ENCODE measurements at places on chromosomes 4 and X. TPM values are rescaled to one million over a fixed set of nuclear protein-coding genes. Genes with fewer than 3 reads are reported as not detected.

DNA sequence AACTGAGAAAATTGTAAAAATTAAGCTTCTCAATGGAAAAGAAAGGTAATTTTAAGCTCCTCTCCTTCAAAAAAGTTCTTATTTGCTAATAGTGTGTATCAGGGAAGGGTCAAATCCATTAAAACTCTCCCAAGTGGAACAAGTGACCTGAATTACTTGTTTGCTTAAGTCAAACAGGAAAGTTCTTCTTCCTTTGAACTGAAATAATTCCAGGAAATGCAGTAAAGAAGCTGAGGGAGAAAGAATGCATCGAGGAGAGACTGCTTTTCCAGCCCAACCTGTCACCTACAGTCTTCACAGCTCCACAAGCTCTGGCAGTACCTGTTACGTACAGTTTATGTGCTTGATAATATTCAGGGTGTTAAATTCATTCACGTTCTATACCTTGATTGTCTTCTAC lies 131.1 kb downstream of the KLHL8 start:
- DNase-seq, result no peak

ZCCHC13 gene
- not detected for total RNA-seq

DNA sequence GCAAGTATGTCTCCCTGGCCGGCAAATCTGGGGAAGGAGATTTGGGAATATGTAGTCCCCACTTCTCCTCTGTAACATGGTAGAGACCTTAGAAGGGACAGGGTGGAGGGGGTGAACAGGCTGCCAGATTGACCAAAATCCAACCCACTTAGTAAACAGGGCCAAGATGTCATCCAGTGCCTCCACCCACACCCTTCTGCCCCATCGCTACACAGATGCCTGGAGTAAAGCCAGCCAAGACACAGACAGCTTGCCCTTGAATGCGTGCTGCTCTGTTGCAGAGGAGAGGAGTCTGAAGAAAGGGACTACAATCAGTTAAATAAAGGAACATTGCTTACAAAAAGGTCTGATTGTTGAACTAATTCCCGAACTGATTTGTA lies 160.1 kb upstream of the LDB2 start:
- DNase-seq, result no peak

DNA sequence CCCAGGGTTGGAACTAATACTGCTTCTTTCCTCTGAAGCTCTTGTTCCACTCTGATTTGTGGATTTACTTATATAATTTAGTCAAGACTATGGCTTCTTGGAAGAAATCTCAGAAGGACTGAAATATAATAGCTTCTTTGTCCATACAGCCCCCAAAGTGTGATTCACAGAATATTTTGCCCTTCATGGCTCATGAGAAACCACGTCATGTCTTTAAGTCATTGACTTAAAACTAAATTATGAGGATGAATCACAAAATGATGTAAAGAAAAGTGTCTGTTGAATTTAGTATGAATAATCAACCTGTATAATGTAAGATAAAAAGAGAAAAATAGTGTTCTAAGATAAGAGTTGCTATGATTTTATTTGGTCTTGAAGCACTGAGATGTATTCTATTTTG lies 43.3 kb upstream of the AGA start:
- DNase-seq, result no peak

- no peak for DNase-seq
Measured at GRCh38 chr4:10655968-10656367, 28.6 kb downstream of the CLNK start.

GRCh38 chr4:143743591-143743990 lies 43.1 kb upstream of the FREM3 start:
- no peak for DNase-seq

- DNase-seq, result peak; percentile 72
Measured at GRCh38 chr4:602559-602942, 22.8 kb upstream of the PDE6B start.

- no peak for DNase-seq
Measured at GRCh38 chr4:73902038-73902637, 32.9 kb downstream of the CXCL1 start.

GRCh38 chr4:30553706-30554105 lies 166.5 kb upstream of the PCDH7 start:
- no peak for DNase-seq

GRCh38 chr4:169861593-169861992 lies 103.8 kb upstream of the HPF1 start:
- DNase-seq, result no peak

GRCh38 chr4:168273838-168274237 lies 44.7 kb downstream of the DDX60 start:
- DNase-seq, result no peak

DNA sequence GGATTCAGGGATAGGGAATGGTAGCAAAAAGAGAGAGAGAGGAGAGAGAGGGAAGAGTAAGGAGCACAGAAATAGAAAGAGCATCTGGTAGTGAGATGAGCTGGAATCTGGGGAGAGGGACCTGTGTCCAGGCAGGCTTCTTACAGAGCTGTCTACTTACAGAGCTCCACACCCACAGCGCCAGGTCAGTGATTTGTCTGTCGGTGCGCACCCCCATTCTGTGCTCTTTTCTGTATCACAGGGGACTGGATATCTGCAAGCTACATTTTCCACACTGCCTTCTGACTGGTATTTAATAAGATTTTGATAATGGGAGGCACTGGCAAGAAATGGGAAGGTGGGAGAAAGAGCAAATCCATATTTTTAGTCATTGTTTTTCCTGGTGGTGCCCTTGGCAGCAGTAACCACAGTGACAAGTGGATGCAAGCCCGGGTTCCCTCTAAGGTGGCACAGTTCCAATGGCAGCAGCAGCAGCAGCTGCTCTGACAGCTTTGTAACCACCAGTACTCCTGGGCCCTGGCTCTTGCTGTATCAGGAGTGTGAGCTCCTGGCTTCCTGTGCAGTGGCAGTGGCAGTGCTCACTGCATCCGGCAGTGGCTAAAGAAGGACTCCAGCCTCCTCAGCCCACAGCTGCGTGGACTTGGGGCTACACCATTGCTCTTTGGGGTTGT lies 300.5 kb downstream of the TRIML1 start:
- peak; percentile 58 for DNase-seq

DNA sequence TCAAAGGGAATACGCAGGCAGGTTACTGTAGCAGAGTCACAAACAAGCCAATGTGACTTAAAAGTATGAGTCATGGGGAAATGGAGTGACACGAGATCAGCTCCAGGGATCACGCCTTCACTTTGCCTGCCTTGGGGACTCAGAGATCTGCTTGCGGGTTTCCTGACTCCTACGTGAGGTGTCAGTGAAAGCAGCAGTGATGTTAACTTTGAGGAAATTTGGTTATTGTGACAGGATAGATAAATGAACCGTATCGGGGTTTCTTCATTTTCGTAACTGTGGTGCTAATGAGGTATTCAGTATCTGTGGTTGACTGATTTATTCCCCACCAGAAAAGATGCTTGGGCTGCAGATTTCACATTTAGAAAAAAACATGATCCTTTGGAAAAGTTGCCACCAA lies 383.3 kb upstream of the ZFP42 start:
- no peak for DNase-seq

DNA sequence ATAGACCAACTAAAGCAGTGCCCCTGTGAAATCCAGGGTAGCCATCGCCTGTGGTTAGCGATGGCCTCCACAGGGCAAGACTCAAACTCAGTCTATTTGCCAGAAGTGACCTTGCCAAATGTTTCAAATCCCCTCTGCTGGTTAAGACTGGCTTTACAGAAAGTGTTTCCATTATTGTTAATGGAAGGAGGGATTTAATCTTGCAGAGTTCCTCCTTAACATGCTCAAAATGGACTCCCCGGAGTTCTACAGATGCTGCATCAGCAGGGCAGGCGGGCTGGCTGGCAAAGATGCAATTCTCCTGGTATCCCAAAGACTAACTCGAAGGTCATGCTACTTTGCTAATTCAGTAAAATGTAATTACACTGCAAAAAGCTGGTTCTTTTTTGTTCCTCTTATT lies 313.0 kb upstream of the SLC7A11 start:
- peak; percentile 59 for DNase-seq

GRCh38 chrX:102976793-102977495 lies 39.9 kb downstream of the RAB40AL start:
- no peak for DNase-seq

PCDH10 gene
- 4.6 TPM for total RNA-seq

GRCh38 chr4:125187226-125188176 lies 127.3 kb upstream of the FAT4 start:
- no peak for DNase-seq

PCSK1N gene
- total RNA-seq, result 0.52 TPM

DNA sequence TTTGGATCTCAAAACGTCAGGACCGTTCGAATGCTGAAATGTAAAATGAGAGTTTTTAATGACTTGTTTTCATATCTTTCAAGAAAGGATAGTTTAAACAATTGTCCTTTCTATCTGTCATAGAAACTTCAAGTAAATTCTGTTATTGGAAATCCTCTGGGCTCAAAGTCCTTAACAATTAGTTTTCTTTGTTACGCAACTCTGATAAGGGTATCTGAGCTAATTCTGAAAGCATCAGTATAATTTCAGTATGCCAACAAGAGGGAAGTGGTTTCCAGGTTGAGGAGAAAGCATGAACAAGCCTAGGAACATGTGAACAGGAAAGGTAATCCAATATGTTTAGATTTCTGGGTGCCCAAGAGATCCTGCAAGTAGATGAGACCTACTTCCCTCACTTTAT lies 22.0 kb downstream of the ADH7 start:
- DNase-seq, result no peak

All from posterior vena cava (tissue), 2 donors.